B cell (primary cell): ENCODE measurements at places on chromosomes 11 and 22. TPM values are rescaled to one million over a fixed set of nuclear protein-coding genes. Genes with fewer than 3 reads are reported as not detected.

The PLAAT5 gene
- total RNA-seq: not detected in 2 replicates

- H3K27ac ChIP-seq: no peak overlapping the region
- no peaks in the 10 kb centered on the region for H3K36me3 ChIP-seq
- H3K27me3 ChIP-seq: peaks cover 6% of the 10 kb centered on the region
- no peaks in the 10 kb centered on the region for H3K4me1 ChIP-seq
- DNase-seq: no peak
- H3K4me3 ChIP-seq: no peak overlapping the region
Observed at GRCh38 chr22:44583061-44583760, 85.2 kb upstream of the RTL6 start.

GRCh38 chr11:63417174-63417852 is 47.7 kb downstream of the SLC22A9 start:
- H3K27me3 ChIP-seq: no peaks in the 10 kb centered on the region
- H3K4me1 ChIP-seq: no peaks in the 10 kb centered on the region
- no peak overlapping the region for H3K27ac ChIP-seq

GRCh38 chr11:33379947-33380346 is 122.8 kb downstream of the HIPK3 start:
- H3K27ac ChIP-seq: no peak overlapping the region
- no peaks in the 10 kb centered on the region for H3K36me3 ChIP-seq
- peak; percentile 75 for DNase-seq
